ENCODE measurements at places on chromosomes 6 and 20.
A peak's percentile ranks its signal among the peaks of the same experiment; 100 is the strongest.

DNA sequence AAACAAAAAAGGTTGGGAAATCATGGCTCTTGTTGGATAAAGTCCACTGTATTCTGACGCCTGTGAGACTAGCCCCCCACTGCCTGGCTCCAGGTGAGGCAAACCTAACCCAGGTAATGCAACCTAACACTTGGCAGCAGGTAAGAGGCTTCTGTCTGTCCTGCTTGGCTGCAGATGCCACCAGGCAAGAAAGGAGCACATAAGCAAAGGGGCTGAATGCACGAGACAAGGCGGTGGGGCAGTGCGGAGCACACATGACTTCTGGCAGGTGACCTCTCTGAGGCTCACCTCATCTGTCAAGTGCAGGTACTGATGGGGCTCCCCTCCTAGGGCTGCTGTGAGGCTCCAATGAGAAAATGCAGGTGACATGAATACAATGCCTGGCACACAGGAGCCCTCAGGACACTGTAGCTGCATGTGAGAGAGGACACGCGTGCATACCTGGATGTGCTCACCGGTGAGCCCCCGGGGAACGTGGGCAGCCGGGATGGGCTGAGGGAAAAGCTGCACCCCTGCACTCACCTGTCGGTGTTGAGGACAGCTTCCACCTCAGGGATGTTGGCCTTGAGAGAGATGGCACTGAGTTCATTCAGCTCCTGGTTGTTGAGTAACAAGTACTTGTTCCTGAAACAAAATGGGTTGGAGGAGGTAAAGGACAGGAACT is 54.1 kb downstream of the MYH7B start:
- DNase-seq, result no peak

- DNase-seq, result no peak
These were observed 163.6 kb downstream of the SYNDIG1 start for GRCh38 chr20:24633026-24633425.

- DNase-seq, result no peak
These were observed 11.6 kb downstream of the RNASET2 start for GRCh38 chr6:166944666-166945256.

DNA sequence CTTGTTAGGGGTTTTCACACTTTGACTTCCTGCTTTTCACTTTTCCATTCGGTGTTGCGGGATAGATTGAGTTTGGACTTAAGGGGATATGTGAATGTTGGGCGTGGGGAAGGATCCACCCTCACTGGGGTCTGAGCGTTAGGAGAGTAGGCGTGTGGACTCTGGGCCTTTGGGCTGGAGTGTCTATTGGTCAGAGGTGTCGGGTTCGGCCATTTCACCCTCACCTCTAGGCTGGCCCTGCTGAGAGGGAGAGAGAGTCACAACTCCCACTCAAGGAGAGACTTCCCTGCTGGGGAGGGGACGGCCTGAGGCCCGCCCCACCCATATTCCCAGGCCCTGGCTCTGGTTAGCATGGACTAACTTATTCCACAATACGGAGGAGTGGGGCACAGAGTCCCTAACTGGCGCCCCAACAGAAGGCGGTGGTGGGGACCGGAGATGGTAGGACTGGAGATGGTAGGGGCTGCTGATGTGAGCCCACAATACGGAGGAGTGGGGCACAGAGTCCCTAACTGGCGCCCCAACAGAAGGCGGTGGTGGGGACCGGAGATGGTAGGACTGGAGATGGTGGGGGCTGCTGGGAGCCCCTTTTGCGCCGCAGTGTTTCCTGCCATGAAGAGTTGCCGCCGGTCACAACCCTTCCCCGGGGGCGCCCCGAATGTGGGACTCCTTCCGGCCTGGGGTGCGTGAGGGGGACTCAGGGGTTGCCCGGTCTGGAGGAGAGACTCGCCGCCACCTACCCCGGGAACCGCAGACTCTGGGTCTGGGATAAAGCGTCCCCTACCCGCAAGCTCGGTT is 1.4 kb upstream of the PTPRA start:
- no peak for DNase-seq

DNA sequence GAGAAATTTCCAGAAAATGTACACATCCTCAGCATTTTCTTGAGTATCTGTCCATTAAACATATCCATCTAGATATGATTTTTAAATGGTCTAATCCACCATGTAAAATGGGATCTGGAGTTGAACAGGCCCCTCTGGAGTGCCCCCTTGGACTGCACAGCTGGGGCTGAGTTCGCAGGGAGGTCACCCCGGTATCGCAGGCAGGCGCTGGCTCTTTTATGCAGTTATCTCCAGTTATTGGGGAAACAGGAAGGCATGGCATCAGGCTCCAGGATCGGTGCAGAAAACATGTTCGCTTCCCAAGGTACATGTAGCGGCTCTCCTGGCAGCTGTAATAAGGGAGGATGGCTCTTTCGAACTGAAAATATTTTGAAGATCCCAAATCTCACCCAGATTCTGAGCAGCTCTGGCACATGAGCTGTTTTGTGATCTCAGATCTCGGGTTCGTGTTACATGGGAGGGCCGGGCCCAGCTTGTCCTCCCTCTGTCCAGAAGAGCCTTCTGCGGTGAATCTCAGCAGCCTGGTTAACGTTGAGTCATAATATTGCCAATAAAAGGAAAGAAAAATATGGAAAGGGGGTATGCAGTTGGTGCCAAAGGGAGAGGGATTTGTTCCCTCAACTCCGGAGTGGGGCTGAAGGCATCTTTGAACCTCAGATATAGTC is 167.7 kb downstream of the EYA2 start:
- no peak for DNase-seq

GRCh38 chr6:34514593-34515472 is 41.3 kb downstream of the SPDEF start:
- no peak for DNase-seq

DNA sequence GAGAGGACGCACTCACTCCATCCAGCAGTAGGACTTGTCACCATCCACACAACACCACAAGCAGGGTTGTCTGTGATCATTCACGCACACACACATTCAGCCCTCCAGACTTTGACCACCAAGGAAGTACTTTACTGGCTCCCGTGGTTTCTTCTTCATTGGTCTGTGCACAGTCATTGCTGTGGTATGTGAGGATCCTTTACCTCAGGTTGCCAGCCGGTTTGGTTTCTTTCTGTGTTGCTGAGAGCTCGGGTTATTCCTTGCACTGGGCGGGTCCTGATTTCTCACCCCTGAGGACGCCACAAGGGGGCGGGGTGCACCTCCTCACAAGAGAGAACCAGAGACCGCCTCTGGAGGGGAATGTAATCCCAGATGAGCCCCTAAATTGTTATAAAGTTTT is 11.2 kb downstream of the SLC35A1 start:
- no peak for DNase-seq

GRCh38 chr20:57777911-57778310 is 68.1 kb upstream of the PMEPA1 start:
- no peak for DNase-seq

- DNase-seq, result no peak
These were observed 11.5 kb downstream of the TREML4 start for GRCh38 chr6:41239467-41240159.

GRCh38 chr20:48465271-48465670 is 362.5 kb downstream of the PREX1 start:
- no peak for DNase-seq

GRCh38 chr6:48986105-48986504 is 476.9 kb downstream of the MMUT start:
- DNase-seq, result no peak

DNA sequence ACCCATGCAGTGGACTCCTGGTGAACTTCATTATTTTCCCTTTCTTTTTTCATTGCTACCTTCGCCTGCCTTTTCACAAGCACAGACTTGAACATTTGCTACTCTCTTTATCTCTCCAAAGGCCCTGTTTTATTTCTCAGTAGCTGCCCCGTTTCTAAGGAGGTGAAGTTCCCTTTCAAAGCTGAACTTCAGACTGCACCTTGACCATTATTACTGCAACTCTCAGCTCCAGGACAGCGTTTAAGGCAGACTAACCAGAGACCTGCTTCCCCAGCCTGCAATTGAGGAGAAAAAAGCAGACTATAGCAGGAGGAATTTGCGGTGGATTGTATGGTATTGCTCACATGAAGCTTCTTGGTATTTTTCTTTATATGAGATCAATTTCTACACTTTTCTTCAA is 460.7 kb downstream of the CBLN4 start:
- no peak for DNase-seq

GRCh38 chr6:80335121-80335531 is 228.7 kb downstream of the BCKDHB start:
- no peak for DNase-seq

DNA sequence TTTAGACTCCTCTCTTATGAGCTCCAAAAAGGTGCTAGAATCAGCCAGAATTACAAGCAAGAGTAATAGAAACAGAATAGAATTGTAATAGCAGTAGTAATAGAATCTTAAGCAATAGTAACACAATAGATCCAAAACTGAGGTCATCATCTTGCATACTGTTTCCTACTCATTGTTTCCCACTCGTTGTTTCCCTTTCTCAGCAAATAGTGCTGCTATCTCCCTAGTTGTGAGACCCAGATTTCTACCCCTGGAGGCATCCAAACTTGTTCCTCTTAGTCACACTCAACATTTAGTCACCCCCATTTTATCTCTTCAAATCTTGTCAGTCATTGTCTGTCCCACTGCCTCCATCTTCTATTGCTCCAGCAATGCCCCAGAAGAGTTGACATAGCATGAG is 356.9 kb upstream of the MARCKS start:
- no peak for DNase-seq

DNA sequence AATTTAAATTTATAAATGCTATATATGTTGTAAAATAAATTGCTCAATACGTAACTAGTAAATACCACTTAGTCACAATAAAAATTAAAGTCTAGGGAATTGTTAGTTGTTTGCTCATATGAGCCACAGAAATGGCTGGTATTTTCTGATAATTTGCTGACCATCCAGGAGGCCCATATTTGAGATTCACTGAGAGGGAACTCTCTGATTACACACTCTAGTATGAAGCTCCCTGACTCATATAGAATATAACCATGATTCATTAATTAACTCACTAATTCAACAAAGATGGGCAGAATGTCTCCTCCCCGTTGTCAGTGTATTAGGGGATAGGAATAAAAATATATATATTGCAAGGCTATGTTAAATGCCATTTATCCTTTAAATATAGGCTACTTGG is 46.6 kb upstream of the TMEM30A start:
- no peak for DNase-seq

DNA sequence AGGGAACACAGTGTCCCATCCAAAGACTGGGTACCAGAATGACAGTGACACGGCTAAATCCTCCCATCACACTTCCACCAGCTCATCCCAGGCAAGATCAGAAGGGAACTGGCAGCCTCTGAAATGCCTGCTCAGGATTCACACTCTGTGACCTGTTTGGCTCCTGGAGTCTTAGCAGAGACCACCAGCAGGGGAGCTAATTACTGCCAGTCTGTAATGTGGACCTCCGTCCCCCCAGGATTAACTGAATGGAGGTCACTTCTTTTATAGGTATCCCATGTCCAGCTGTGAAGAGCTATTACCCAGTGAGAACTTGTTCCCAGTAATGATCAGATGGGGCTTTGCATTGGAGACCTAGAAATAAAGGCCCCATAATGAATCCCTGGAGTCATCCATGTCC is 45.2 kb downstream of the DEFB114 start:
- DNase-seq, result no peak

DNA sequence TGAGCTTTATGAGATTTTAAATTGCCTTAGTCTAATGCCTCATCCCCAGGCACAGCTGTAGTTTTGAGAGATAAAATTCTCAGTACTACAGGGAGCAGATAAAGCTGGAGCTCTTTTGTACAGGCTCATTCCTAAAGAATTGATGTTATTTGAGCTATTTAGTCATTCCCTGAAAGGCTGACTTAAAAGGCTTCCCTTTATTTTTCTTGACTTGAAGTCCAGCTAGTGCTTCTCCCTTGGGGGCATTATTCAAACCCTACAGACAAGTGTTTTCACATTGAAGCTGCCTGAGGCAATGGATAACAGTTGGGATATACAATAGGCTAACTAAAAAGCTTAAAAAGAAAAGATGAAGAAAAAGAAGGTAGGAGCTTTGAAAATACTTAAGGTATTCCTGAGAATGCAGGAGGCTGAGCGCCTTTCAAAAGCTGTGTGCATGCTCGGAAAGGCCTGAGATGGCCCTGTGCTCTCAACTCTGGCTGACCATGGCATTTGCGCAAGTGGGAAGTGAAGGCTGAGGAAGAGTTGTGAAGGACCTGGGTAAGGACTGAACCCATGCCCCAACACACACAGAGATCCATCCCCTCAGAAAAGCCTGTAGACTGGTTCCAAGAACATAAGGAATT is 315.1 kb downstream of the SMOC2 start:
- no peak for DNase-seq

DNA sequence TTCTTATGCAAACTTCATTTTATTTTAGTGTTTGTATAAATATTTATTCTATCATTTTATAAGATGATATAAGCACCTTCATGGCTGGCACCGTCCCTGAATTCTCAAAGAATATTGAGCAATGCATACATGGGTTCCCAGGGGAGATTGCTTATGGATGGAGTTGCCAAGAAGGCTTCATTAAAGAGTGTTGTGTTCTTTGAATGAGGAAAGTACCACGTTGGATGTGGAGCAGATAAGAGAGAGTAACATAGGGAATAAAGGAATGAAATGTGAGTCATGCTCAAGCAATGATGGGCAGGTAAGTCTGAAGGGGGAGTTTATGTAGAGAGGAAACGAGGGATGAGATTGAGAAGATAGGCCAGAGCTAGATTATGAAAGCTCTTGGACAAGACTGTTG is 10.3 kb downstream of the DSE start:
- peak; percentile 29 for DNase-seq

GRCh38 chr20:32651537-32651936 is 22.2 kb downstream of the C20orf203 start:
- no peak for DNase-seq

- peak; percentile 30 for DNase-seq
These were observed 206.6 kb upstream of the PREP start for GRCh38 chr6:105609375-105609991.

DNA sequence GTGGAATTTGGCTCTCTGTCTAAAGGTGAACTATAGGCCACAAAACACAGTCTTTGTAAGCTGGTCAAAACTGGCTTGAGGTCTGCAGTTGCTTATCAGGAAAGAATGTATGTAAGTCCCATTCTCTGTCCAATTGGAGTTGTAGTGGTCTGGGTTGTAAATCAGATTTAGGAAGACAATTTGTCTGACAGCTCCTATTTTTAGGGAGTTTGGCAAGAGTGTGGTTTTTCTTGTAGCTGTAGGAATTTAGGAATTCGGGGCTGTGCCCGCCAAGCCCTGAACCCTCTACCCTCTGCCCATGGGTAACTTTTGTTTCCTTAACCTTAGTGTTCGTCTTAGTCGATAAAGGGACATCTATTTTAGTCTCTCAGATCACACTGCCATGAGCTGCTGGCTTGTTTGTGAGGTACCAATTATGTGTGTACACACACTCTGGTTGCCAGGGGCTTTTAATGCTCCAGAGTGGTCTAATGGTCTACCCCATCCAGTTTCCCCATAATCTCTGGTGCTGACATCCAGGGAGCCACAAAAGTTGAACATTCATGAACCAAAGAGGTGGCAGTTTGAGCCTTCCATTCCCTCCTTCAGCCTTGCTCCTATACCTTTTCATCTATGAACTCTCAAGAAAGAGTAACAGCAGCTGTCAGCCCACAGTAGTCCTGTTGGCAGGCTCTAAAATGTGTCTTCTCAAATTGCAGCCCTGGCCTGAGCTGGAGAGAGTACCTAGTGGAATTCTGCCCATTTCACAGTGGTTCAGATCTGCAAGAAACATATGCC is 93.0 kb downstream of the ANKRD6 start:
- no peak for DNase-seq

Measured in transverse colon (tissue), 4 donors.